WTC11 (cell line): ENCODE measurements at places on chromosomes 1 and 21.

DNA sequence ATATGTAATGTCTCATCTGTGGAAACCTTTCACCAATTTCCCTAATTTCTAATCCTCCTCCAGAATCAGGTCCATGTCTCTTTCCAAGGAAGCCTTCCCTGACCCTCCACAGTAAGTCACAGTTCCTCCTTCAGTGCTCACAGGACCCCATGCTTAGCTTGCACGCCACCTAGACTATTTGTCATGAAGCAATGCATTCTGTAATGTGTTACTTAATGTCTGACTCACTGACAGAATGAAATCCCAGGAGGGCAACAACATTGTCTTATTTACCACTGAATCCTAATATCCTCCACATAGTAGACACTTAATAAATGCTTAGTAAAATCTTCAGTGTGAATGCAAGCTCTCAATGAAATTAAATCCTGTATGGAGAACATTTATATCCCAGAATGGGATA lies 245.9 kb upstream of the PLD5 start:
- no peak overlapping the region for H3K27ac ChIP-seq
- no peak for DNase-seq
- H3K4me3 ChIP-seq, result no peak overlapping the region

GRCh38 chr1:217506878-217507277 lies 124.0 kb downstream of the GPATCH2 start:
- no peak for DNase-seq
- H3K4me1 ChIP-seq, result 0 out of 2 replicates have a peak, but pooled peaks cover 3% of the 10 kb centered on the region
- no peak overlapping the region for H3K4me3 ChIP-seq
- H3K27me3 ChIP-seq, result no peaks in the 10 kb centered on the region
- H3K27ac ChIP-seq, result no peak overlapping the region
- H3K36me3 ChIP-seq, result no peaks in the 10 kb centered on the region

DNA sequence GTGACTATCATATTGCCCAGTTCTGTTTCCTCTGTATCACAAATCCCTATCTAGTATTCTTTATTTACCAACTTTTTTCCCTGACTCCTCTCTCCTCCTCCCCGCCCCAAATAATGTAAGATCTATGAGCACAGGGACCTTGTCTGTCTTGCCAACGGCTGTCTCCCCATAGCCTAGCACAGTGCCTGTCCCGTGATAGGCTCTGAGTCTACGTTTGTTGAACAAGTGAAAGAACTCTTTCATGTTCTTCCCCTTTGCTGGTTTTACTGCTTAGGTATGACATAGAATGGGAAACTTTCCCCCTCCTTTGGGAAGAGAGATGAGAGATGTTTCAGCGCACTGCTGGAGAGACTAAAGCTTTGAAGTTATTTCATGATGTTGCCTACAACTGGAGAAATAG lies 367.0 kb downstream of the PRDM2 start:
- peaks cover 9% of the 10 kb centered on the region for H3K4me1 ChIP-seq
- no peak overlapping the region for H3K4me3 ChIP-seq
- DNase-seq, result no peak

DNA sequence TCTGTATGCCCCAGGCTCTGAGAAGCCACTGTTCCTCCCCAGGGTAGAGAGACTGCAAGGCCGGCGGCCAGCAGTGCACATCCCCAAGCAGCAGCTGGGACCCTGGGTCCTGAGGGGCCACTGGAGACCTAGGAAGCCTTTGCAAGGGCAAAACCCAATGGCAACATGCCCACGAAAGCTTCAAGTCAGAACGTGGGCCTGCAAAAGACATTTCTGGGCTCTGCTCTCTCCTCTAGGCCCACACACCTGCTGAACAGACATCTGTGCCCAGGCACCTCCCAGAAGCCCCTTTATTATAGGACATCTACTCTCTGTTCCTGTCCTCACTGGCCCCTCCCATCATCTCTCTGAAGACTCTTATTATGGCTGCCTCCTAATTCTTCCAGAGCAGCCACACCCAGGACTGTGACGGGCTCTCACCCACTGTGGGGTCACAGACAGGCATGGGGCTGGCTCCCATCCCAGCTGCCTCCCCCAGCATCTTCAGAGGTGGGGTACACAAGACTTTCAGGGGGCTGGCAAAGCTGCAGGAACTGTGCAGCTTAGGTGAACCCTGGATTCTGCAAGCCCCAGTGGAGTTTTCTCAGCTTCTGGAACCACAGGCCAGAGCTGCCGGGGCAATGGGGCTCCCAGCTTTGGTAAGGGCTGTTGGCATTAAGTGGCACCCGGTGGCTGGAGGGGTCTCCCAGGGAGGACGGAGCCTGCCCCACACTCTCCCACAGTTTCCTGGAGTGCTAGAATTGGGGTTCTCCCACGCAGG lies 12.6 kb downstream of the TRIM11 start:
- H3K36me3 ChIP-seq, result peaks cover 23% of the 10 kb centered on the region
- H3K4me1 ChIP-seq, result no peaks in the 10 kb centered on the region
- no peak overlapping the region for H3K4me3 ChIP-seq
- H3K27me3 ChIP-seq, result no peaks in the 10 kb centered on the region

- no peak overlapping the region for H3K4me3 ChIP-seq
- DNase-seq, result no peak
- no peaks in the 10 kb centered on the region for H3K27me3 ChIP-seq
Measured at GRCh38 chr21:42266971-42267556, 48.1 kb downstream of the ABCG1 start.
